ENCODE measurements at places on chromosomes 4 and X.

DNA sequence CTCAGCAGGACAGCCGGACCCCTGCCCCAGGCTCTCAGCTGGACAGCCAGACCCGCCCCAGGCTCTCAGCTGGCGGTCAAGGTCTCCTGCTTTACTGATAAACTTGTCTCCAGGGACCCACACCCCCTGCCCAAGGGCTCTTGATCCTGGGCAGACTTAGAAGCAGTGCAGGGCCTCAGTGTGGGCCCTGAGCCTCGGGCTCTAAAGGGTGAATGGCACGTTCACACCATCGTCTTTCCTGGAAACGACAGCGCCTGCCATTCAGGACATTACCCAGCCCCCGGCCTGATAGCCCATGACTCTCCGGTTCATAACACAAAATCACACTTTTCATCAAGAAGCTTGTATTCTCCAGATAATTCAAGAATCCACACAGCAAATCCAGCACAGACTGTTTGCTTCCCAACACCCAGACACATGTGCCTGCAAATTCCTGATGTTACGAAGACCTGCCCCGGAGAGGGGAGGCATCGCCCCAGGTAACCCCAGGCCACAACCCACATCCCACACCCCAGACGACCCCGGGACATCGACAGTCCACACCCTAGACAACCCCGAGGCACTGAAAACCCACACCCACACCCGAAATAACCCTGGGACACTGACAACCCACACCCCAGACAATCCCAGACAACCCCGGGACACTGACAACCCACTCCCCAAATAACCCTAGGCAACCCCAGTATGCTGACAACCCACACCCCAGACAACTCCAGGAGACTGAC, 136.8 kb downstream of the FAM53A start:
- no peak for DNase-seq

DNA sequence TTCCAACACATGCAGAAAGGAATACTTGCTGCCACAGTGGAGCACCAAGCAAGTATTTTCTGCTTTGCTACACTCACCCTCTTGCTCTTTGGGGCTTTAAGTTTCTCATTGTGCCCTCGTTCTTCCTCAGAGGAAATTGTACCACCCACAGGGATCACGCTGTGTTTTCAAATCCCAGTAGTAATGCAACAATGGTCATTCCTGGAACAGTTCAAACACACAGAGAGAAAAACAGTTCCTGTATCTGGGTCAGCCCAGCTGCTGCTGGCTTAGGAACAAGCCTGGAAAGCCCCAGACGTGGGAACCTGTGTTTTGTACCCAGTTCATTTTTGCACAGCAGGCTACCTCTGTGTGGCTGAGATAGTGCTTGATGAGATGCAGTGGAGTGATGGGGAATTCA, 907.8 kb downstream of the STPG2 start:
- no peak for DNase-seq

DNA sequence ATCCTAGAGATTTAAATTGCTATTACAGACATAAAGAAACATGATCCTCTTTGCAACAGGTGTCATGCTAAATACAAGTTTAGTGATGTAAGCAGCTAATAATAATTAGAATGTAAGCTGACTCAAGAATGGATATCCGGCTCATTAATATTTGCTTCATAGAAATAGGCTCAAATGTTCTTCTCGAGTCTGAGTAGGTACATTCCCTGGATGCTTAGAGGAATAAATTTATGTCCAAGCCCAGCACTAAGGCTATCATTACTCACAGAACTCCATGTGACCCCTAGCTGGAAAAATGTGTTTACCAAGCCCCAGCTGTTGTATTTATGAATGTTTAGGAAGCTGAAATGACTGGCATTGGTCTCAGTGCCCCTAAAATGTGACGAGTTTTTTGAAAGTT, 87.6 kb upstream of the TSPAN7 start:
- DNase-seq, result no peak

DNA sequence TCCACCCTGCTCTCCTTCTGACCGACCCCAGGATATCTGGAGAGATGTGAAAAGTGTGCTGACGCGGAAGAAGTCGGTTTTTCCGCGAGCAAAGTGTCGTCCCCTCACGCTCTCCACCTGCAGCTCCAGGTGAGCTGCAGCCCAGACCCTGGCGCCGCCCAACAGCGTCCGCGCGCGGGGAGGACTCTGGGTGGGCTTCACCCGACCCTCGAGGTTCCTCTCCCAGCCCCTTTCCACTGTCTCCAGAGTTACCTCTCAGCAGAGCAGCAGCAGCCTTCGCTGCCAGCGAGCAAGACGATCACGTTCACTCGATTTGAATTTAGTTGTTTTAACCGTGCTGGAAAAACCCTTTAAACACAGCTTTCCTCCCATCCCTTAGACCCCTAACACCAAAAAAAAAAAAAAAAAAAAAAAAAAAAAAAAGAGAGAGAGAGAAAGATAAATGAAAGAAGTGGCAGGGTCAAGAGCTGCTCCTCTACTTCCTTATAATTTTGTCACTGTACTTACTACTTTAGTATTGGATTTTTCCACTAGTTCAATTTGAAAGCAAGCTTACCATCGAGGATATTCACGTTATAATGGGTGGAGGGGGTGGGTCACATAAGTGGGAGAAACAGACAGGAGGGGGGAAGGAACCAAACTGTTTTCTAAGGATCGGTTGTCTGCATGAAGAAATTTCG, 758 bp upstream of the NR3C2 start:
- no peak for DNase-seq
